NT2/D1 (cell line): ENCODE measurements at places on chromosomes 1 and 21.

DNA sequence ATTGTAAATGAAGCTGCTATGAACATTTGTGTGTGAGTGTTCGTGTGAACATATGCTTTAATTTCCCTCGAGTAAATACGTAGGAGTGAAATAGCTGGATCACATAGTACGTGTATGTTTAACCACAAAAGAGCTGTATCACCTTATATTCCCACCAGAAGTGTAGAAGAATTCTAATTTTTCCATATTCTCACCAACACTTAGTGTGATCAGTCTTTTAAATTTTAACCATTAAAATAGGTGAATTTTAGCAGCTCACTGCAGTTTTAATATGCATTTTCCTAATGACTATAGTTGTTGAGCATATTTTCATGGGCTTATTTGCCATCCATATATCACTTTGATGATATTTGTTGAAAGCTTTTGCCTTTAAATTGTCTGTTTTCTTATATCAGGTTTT, 741.2 kb downstream of the PTPRU start:
- no peak for DNase-seq

DNA sequence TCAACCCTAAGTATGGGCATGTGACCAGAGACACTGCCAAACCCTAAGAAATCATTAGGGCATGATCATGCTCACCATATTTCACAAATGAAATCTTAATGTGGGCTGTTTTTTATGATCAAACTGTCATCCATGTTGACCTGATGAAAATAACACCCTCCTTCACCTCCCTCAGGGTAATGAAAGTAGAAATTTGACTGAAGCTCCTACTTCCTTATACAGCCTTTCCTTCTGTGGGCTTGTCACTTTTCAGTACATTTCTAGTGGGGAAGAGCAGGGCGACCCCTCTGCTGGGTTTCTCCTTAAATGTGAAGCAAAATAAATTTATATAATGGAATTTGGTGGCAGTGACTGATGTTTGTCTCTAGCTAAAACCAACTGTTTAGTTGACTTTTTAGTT, 25.9 kb downstream of the IVNS1ABP start:
- no peak for DNase-seq

GRCh38 chr1:114253900-114254299, 100.2 kb upstream of the SYT6 start:
- DNase-seq: no peak

GRCh38 chr1:24849672-24850295, 80.3 kb downstream of the RUNX3 start:
- DNase-seq: peak; percentile 43

DNA sequence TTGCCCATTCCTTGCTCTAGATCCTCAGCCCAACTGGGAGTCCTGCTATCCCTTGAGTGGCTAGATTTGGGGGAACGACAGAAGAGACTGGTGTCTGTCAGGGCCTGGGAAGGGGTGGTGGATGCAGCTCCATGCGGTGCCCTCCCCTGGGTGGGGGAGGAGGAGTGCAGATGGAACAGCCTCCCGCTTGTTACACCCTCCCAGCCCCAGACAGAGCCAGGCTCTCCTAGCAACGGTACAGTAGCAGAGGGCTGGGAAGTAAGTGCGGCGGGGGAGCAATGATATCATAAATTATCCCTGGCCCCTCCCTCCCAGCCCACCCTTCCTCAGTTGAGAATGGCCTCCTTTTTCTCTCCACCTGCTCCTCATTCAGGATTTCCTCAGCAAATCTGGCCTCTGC, 37.2 kb downstream of the RHBG start:
- DNase-seq: no peak
